ENCODE measurements at places on chromosomes 5 and 9. TPM values are rescaled to one million over a fixed set of nuclear protein-coding genes. Genes with fewer than 3 reads are reported as not detected.

The GBGT1 gene
- total RNA-seq, result not detected

GRCh38 chr9:70066418-70066817, 22.8 kb downstream of the MAMDC2 start:
- DNase-seq, result no peak

The SPINK13 gene
- not detected for total RNA-seq

The ADGRD2 gene
- not detected for total RNA-seq

DNA sequence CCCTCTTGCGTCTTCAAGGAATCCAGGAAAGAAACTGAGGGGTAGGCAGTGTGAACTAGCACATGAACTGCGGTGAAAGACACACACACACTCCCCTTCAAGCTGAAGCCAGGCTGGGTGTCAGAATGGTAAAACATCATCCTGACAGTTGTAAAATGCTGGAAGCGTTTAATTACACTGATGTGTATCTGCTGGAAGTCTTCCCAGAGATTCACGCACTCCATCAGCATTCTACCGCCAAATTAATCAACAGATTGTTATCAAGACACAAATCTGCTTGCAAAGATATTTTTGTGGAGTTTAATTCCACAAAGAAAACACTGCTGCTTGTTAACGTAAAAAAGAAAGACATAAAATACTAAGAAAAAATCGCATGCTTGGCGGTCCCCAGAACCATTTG, 241.0 kb upstream of the NFIL3 start:
- no peak for DNase-seq

DNA sequence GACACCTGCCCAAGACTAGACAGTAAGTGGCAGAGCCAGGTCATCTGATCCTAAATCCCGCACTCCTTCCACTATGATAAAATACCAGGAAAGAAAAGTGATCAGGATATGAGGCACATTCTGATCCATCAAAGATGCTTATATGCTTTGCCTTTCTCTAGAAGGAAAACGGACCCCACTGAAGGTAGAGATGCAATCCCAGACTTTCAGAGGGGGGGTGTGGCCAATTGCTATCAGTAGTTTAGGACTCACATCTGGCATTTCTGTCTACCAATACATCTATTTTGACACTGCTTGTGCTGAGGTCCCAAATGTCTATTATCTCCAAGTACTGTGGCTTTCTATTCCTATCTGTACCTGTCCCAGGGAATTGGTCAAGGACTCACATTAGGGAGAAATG, 1.7 kb downstream of the TRIM52 start:
- no peak for DNase-seq

The LAMC3 gene
- not detected for total RNA-seq

DNA sequence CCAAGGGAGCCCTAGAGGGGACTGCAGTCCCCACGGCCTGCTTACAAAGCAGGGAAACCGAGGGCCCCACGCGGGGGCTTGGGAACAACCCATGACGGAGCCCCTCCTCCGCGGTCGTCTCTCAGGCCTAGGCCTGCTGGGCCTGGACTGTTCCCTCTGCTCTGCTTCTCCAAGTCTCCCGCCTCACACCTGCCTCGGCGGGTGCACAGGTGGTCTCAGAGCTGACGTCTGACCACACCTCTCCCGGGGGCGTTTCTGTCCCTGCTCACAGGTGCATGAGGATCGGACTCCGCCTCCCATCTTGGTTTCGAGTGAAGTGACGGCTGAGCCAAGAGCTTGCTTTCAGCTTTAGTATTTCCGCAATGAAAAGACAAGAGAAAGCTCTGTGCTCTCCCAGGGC, 72.1 kb downstream of the MRPL36 start:
- no peak for DNase-seq

- no peak for DNase-seq
Observed at GRCh38 chr5:122429545-122430318, 117.7 kb downstream of the SNCAIP start.

DNA sequence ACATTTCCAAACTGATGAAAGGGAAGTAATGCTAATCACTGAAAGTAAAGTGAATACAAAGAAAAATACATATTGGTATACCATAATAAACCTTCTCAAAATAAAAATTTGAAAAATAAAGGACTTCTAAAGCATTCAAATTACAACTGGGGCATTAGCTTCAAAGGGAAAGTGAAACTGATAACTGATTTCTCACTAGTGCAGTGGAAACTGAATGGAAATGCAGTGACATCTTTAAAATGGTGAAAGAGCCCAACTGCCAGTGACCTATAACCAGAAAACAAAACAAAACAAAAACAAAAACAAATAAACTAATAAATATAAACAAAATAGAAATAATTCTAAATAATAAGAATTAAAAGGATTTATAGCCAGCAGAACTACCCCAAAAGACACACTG, 297.5 kb upstream of the GRIN3A start:
- no peak for DNase-seq

The GNA14 gene
- total RNA-seq, result 0.15 TPM

DNA sequence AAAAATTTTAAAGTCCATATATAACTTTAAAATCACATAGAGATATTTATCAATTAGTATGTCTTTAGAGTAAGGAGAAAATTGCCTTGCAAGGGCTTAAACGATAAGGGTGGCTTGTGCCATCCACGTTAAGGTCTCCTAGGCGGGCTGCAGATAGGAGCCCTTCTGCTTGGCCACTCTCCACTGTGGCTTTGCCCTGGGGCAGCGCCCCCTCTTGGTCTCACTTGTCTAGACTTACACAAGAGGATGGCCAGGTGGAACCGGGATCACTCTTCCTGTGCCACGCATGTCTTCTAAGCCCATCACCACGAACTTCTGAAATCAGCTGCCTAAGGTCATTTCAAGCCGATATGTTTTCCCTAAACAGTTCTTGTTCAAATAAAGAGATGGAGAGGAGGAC, 2.9 kb downstream of the FPGS start:
- peak; percentile 25 for DNase-seq

The SLC1A3 gene
- 7.9 TPM for total RNA-seq

- DNase-seq, result no peak
Observed at GRCh38 chr5:163963881-163964280, 458.5 kb downstream of the MAT2B start.

DNA sequence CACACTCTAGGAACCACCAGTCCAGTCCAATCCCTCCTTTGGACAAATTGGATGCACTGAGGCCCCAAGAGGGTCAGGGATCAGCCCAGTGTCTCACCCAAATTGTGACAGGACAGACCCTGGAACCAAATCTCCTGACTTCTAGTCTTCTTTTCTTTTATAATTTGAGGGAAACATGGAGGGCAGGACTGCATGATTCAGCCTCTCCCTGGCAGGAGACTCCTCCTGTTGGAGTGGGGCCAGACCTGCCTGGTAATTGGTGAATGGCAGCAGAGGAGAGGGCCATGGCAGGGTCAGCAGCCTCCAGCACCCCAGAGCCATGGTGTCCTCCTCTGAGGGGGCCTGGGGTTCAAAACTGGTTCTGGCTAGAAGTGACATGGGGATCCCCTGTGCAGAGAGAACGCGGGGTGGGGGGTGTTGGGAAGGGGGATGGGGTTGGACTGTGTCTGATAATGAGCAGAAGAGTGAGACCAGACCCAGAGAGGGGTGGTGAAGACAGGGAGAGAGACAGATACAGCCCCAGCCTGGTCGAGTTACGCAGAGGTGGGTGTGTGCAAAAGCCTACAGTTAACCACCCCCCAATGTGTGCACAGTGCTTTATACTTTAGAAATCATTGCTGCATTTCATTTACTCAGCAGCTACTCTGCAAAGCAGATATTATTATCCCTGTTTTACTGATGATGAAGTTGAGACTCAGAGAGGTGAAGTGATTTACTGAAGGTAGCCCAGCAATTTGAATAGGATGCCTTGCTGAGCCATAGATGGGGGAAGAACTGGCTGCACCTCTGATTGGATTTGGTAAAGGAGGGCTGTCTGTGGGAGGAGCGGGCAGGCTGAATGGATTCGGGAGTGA, 3.8 kb upstream of the SYNPO start:
- peak; percentile 89 for DNase-seq

DNA sequence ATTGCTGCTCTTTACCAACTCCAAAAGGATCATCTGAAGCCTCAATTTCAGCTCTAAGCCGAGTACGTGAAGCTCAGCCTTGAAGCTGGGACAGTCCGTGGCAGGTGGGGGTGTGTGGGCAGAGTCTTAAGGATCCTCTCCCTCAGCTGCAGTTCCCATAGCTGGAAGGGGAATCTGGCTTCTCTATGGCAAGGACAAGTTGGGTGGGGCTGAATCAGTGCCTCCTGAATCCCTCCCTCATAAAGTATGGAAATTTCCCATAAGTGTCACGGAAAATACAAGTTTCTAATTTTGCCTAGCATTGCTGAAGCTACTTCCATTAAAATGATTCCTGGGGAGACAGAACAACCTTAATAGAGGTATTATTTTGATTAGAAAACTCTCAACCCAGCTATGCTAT, 47.9 kb upstream of the SMIM32 start:
- DNase-seq, result no peak

GRCh38 chr9:120583958-120584369, 4.0 kb upstream of the CDK5RAP2 start:
- peak; percentile 77 for DNase-seq

- no peak for DNase-seq
Observed at GRCh38 chr5:35668319-35668718, 50.7 kb downstream of the SPEF2 start.

DNA sequence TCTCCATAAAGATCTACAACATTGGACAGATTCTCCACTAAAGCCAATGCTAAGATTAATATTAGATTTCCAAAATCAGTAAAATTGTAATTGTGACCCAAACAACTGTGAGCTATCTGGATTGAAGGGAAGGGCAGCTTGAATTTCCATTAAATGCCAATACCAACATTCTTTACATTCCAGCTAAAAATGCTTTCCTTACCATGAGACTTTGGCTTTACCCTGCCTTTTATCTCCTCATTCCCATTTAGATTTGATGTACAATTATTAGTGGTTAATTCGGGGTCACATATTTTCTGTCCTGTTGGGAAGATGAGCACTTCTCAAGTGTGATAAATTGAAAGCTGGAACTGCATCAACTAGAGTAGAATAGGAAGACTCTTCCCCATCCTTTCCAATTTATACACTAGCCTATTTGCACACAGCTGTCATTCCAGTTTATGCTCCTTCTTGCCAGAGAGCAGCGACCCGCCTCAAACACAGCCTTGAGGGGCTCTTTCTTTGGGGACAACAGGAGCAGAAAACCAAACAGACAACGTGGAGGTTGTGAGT, 33.1 kb upstream of the MYOT start:
- DNase-seq, result no peak

The GKAP1 gene
- total RNA-seq, result 5.9 TPM

- DNase-seq, result no peak
Observed at GRCh38 chr5:68994645-68995044, 99.2 kb upstream of the SLC30A5 start.

DNA sequence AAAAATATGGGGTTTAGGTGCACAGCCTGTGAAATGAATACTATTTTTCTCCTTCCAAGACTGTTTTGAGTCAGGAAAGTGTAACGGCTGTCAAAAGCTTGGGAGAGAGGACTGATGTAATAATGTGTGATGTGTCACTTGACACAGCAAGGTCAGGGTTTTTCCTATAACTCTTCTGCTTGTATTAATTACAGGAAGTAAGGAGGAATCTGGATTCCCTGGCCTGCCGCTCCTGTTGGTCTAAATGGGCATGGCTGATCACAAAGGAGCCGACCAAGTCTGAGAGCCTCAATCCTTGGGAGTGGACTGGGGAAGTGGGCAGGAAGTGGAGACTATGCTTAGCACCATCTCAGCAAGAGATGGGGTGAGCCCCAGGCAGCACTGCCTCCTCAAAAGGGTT, 16.7 kb upstream of the SLC28A3 start:
- no peak for DNase-seq

The MTAP gene
- 139 TPM for total RNA-seq

The ARHGEF39 gene
- 15.4 TPM for total RNA-seq

All from Calu3 (cell line).